ENCODE measurements at places on chromosomes 6 and 20. TPM values are rescaled to one million over a fixed set of nuclear protein-coding genes. Genes with fewer than 3 reads are reported as not detected.

DNA sequence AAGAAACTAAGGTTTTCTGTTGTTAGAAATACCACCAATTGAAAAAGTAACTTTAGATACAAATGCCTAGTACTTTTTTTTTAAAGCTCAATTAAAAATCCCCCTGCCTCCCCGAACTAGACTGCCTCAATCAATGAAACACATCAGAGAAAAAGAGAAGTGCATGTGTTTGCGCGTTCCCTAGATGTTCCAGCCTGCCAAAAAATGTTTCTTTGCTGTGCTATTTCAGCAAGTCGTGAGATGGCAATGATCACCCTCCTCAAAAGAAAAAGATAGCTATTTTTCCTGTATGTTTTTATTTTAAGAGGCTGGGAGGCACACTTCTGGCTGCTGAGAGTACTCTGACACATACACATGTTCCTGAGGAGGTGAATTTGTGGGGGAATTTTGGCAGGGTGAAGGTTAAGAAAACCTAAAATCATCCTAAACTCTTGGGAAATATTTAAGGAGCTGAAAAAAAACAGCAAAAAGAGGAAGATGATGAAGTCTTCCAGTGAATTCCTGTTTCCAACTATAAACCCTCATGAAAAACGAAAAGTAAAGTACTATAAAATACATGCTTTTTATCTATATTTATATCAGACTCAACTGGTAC, 114.8 kb downstream of the HIVEP2 start:
- DNase-seq = no peak

Gene TENT5A
- 10.9 TPM for total RNA-seq

DNA sequence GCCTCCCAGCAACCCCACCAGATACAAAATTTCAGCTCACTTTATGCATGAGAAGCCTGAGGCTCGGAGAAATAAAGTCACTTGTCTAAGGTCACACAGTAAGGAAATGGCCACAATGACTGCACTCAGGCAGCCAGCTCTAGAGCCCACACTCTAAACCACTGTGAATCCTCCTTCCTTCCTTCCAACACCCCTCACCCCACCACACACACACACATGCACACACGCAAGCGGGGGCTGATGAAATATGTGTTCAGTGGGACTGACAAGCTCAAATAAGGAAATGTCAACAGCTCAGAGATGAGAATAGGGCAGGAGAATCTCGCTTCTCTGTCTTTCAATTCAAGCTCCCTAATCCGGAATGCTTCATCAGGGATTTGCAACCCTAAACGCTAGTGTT, 6.0 kb upstream of the BPIFA1 start:
- no peak for DNase-seq

Gene SOX18
- total RNA-seq = 0.34 TPM

- DNase-seq = no peak
These were observed 2.0 kb downstream of the CCM2L start for GRCh38 chr20:32012159-32012688.

Gene RAET1G
- not detected for total RNA-seq

GRCh38 chr20:59646487-59646886, 42.1 kb downstream of the PHACTR3 start:
- no peak for DNase-seq

DNA sequence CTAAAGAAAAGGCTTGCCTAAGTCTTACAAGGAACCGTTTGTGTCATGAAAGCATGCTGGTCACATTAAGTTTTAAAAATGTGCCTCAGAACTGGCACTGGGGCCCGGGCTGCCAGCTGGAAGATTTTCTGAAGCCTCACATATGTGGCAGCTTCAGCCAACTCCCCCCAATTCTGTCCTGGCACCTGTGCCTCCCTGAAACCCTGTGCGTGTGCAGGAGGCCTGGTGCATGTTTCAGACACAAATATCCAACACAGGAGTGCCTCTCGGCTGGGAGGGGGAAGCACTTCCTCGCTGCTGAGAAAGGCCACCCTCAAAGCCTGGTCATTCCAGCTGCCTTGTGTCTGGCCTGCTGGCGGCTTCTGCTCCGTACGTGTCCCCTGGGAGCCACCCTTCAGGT, 188.5 kb upstream of the SNX9 start:
- DNase-seq = no peak

Gene MRAP2
- total RNA-seq = 2.7 TPM
